ENCODE measurements at places on chromosomes 6 and 20. TPM values are rescaled to one million over a fixed set of nuclear protein-coding genes. Genes with fewer than 3 reads are reported as not detected.

The SYTL3 gene
- 10.3 TPM for total RNA-seq

The CDH4 gene
- 6.4 TPM for total RNA-seq

The NT5E gene
- 39.3 TPM for total RNA-seq

The SIGLEC1 gene
- not detected for total RNA-seq

The GSTA3 gene
- not detected for total RNA-seq

The GTF3C6 gene
- total RNA-seq = 68.1 TPM

The CRISP2 gene
- total RNA-seq = 0.10 TPM

The IRF4 gene
- not detected for total RNA-seq

The MCHR2 gene
- total RNA-seq = not detected

The NKAPL gene
- total RNA-seq = 0.15 TPM

The FAM83C gene
- total RNA-seq = not detected

The ZC3H12D gene
- 0.15 TPM for total RNA-seq

The RBM38 gene
- 14.8 TPM for total RNA-seq

The NFATC2 gene
- under 0.01 TPM for total RNA-seq

The SLCO4A1 gene
- total RNA-seq = 30.7 TPM

The MRPS18B gene
- total RNA-seq = 60.4 TPM

DNA sequence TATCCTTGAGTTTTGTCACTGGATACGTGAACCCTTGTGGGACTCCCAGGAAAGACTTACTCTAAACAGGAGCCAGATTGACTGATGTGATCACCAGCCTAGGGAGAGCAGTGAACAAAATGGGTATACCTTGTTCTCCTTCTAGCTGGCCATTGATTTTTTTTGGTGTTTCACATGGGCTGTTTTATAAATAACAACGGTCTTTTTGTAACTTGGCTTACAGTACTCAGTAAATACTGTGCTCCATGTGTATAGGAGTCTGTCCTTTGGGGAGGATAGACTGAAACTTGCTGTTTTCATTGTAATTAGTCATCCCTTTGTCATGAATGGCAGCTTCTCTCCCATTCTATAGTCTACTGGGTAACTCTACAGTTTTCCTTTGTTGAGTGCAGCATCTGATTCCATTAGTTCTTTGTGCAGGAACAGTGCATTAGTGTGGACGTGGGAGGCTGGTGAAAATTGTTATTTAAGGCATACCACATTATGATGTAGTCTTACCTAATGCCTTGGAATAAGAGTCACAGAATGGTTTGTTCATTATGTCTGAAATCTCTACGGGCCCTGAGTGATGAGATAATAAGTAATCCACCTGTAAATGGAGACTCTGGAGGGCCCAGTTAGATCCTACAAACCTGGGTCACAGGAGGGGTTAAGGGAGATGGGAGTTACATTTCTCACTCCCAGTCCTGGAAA is 89.5 kb downstream of the TIAM2 start:
- peak; percentile 52 for DNase-seq

GRCh38 chr6:24950218-24950941 is 14.6 kb upstream of the RIPOR2 start:
- no peak for DNase-seq

DNA sequence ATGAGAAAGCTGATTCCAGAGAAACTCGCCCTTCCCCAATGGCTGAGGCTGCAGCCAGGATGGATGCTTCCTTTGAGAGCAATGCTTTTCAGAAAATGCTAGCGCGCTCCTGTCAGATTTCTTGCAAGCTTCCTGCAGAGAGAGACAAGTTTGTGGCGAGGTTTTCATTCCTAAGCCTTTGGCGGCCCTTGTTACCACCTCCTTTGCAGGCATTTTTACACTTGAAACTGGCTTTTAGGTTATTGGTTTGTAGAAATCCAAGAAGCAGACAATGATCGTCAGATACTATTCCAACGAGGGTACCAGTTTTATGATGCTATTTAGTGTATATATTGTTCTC is 1.1 kb downstream of the FNDC1 start:
- DNase-seq = no peak

GRCh38 chr6:102300350-102300749 is 906.8 kb downstream of the GRIK2 start:
- no peak for DNase-seq

GRCh38 chr6:138377844-138378243 is at the start of gene SMIM28:
SMIM28 (plus strand) TSS chr6:138377905; CDS start chr6:138378073, 168 bp downstream.
- DNase-seq = peak; percentile 16

DNA sequence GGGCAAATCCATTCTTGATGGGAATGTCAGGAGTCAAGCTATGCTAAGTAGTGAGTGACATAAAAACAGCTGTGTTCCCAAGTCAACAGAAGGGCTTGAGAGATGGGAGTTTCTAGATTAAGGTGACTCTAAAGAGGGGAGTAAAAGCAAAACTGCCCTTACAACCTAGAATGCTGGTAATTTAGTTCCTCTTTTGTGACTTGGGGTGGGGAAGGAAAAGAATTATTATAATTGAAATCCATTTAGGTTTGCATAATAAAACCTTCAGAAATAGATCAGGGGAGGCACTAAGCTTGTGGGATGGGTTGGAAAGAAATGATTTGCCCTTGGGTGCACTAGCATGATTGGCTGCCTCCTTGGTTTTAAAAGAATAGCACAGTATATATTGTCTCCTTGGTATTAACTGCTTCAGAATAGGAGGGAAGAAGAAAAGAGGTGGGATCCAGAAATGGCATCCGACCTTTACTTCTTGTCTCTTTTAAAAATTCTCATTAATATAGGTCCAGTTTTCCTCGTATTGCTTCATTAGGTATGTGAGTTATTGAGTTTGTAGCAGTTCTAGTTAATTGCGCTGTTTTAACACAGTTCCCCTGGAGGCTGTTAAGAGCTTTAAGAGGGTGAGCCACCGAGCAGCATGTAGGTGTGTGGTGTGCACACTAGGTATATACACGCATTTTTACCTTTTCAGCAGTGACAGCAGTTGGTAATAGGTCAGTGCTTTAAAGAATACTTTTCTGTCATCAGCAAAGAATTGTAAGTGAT is 95.3 kb upstream of the VSTM2L start:
- no peak for DNase-seq

- DNase-seq = no peak
Observed at GRCh38 chr6:157561414-157561790, 180.4 kb downstream of the ZDHHC14 start.

- DNase-seq = peak; percentile 75
Observed at GRCh38 chr20:53829724-53830521, 236.3 kb upstream of the ZNF217 start.

DNA sequence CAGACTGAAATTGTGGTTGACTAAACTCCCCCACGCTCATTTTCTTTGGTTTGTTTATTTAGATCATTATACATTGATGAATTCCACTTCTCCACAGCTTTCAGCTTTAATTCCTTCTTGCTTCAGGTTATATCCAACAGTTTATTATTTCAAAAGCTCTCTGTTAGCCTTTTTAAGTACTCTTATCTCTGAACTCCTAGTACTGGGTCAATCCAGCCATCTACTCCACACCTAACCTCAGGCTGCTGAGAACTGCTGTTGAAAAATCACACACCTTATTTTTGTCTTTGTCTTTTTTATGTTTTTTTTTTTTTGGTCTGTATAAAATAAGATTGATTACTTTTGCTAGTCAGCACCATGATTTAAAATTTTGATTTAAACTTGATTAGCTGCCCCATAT is 32.9 kb downstream of the FLRT3 start:
- DNase-seq = no peak

GRCh38 chr6:118959903-118960302 is 24.9 kb upstream of the MCM9 start:
- no peak for DNase-seq

DNA sequence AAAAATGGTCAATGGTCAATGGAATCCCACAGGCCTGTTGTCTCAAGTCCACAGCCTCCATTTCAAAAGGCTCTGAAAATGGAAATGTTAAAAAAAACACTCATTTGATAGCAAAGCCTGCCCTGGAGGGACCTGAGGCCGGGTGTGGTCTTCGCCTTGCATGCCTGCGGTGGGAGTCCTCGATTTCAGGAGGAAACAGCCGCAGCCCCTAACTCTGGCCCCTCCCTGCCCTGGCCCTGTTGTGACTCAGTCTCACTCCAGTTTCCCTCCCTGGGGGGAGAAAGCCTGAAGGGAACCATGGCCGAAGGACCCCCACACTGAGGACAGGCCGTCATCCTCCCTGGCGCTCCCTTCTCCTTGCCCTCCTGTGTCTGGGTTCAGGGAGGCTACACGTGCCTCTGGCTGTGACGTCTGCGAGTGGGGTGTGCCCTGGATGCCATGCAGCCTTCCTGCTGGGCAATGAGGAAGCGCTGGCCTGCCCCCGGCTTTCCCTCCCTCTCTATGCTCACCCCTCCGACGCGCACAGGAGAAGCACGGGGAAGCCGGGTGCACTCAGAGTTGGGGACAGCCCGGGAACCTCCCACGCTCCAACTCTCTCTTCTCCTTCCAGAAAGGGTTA is 9.2 kb downstream of the BHLHE23 start:
- no peak for DNase-seq

GRCh38 chr6:1496836-1497760 is 107.7 kb downstream of the FOXF2 start:
- DNase-seq = no peak

DNA sequence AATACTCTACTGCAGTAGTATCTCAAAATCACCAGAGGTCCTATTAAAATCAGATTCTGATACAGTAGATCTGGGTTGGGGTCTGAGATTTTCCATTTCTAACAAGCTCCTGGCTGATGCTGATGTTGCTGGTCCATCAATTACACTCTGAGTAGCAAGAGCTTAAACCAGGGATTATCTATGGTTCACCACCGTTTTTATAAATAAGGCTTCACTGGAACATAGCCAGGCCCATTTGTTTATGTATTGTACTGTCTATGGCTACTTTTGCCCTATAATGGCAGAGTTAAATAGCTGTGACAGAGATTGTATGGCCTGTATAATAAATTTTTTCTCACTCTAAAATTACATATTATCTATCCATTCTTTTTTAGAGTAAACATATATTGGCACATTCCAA is 53.0 kb downstream of the NUDT3 start:
- no peak for DNase-seq

DNA sequence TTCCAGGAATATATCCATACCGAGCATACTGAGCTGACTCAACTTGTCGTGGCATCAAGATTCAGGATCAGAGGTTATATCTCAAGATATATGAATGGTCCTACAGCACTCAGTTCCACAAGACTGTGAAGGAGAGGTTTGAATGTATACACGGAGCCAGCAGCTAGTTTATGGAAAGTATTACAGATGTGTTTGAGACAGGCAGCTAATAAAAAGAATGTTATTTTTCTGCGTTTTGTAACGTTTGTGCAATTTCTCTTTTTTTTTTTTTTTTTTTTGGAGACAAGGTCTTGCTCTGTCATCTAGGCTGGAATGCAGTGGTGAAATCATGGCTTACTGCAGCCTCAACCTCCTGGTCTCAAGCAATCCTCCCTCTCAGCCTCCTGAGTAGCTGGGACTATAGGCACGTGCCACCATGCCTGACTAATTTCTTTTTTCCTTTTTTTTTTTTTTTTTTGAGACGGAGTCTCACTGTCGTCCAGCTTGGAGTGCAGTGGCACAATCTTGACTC is 3.4 kb upstream of the FAM110A start:
- DNase-seq = no peak

GRCh38 chr6:4585682-4586468 is 190.3 kb upstream of the CDYL start:
- DNase-seq = no peak

GRCh38 chr20:53609491-53610445 is 16.1 kb upstream of the ZNF217 start:
- no peak for DNase-seq

DNA sequence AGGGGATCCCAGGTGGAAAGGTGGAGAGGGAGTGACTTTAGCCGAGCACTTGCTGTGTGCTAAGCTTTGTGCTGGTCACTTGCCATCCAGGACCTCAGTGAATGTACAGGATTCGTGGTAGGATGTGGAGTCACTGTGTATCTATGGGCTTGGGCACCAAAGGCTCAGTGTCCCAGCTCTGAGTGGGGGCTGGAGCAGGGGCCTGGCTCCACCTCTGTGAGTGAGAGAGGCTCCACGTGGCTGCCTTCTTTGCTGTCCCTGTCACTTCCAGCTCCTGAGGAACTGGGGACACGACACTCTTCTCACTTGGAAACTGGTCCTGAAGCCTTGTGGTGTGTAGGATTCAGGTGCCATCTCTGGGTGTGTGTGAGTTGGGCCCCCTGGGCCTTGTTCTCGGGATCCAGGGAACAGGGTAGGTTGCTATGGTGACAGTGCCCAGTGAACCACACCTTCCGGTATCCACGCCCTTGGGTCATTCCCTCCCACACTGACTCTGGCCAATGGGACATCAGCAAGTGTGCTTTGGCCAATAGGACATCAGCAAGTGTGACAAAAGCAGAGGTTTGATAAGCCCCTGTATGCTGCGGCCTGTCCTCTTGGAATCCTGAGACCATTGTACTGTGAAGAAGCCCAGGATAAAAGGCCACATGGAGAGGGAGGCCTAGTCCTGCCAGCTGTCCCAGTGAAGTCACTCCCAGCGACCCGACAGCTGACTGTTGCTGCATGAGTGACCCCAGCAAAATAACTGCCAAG is 87.7 kb downstream of the CDH22 start:
- DNase-seq = peak; percentile 31

GRCh38 chr6:14180609-14181008 is 63.0 kb downstream of the CD83 start:
- no peak for DNase-seq

GRCh38 chr6:167970230-167970629 is 27.2 kb upstream of the KIF25 start:
- DNase-seq = no peak

GRCh38 chr6:108235127-108235526 is 25.7 kb downstream of the SNX3 start:
- DNase-seq = no peak

- DNase-seq = no peak
Observed at GRCh38 chr20:13349235-13349604, 128.1 kb downstream of the ISM1 start.

GRCh38 chr6:82144007-82144851 is 103.3 kb downstream of the IBTK start:
- DNase-seq = peak; percentile 100

- no peak for DNase-seq
Observed at GRCh38 chr20:1773816-1774215, 116.2 kb upstream of the SIRPG start.

- DNase-seq = no peak
Observed at GRCh38 chr6:159692303-159693127, 526 bp downstream of the SOD2 start.

- DNase-seq = no peak
Observed at GRCh38 chr20:20277894-20278335, 90.0 kb upstream of the INSM1 start.
